ENCODE measurements at places on chromosomes 11 and 22. TPM values are rescaled to one million over a fixed set of nuclear protein-coding genes. Genes with fewer than 3 reads are reported as not detected.

The OR51S1 gene
- total RNA-seq, result not detected

The OVCH2 gene
- total RNA-seq, result not detected

The THRSP gene
- 2.0 TPM for total RNA-seq

The ME3 gene
- total RNA-seq, result 19.9 TPM

The SLC22A9 gene
- not detected for total RNA-seq

The SYT7 gene
- 9.3 TPM for total RNA-seq

The DLG2 gene
- 9.9 TPM for total RNA-seq

The ART1 gene
- total RNA-seq, result 1.3 TPM

The MEI1 gene
- 0.40 TPM for total RNA-seq

DNA sequence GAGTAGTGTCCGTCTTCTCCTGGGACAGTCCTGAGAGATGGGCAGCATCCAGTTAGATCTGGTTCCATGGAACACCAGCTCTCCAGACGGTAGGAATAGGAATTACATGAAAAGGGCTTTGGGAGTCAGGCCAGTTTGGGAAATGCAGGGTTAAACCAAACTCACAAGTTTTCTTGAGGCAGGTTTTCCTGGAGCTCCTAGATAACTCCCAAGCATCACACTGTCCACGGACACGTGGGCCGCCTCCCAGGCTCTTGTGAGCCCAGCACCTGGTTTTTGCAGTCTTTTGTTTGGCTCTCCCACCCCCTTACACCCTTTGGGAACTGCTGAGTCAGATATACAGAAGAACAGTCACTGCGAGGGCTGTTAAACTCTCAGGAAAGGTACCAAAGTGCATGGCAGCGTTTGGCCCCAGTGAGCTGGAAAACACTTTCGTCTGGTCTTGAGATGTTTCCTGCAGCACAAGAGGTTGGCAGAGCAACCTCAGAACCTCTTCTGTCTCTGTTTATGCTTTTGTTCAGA, 90.0 kb downstream of the BCR start:
- no peak for DNase-seq

DNA sequence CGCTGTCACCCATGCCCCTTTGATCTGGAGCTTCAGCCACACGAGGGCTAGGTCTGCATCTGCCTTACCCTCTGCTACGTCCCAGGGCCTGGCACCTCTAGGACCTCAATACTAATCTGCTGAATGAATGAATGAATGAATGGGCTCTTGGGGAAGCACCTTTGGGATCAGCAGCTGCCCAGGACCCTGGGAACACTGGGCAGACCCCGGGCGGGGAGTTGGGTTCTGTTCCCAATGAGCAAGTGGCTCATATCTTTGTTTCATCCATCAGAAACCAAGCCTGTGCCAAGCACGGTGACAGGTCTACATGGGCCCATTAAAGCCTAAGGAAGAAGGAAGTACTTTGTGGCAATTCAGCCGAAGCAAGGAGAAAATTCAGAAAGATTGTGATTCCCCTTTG, 41.5 kb upstream of the SHISAL1 start:
- DNase-seq, result no peak

GRCh38 chr22:37420686-37421467, 6.4 kb downstream of the ELFN2 start:
- DNase-seq, result no peak

DNA sequence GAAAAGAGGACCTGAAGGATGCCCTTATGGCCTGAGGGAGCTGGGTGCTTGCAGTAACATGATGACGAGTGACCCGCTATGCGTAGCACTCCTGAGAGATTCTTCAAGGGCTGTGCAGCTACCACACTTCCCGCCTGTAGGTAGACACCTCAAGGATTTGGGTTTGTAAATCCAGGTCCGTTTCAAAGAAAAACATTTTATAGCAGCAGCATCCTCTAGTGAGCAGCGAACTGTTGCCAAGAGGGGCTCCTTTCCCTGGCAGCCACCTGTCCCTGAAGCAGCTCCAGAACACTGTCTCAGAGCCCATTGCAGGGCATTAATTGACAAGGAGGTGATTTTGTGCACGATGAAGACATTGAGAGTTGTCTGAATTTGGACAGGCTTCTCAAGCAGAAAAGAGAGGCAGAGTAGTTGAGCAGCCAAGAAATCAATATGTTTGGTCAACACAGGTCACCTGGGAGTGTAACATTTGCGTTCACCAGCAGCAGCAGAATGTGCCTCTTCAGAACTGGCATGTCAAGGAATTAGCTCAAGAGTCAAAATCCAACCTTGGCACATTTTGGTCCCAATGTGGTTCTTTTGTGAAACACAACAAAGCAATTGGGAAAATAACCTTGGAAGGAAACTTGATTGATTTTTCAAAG, 209.8 kb upstream of the MTNR1B start:
- no peak for DNase-seq

GRCh38 chr22:49199224-49199623, 628.4 kb downstream of the BRD1 start:
- DNase-seq, result peak; percentile 39

DNA sequence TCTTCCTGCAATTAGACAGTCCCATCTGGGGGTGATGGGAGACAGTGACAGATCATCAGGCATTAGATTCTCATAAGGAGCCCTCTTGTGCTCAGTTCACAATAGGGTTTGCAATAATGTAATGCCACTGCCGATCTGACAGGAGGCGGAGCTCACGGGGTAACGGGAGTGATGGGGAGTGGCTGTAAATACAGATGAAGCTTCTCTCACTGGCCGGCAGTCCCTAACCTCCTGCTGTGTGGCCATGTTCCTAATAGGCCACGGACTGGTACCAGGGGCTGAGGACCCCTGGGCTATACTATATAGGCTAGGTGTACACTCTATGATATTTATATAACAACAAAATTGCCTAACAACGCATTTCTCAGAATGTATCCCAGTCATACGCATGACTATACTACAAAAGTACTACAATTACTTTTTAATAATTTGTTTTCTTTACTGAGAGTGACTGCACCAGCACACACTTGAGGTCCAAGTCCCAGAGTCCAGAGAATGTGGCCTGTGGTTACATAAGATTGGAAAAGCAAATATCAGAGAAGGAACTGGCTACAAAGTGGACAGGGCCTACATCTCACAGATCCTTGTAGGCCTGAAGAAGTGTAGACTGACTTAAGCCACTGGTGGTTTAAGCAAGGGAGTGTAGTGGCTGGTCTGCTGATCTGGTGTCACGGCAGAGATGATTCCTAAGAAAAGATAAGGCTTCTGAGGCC, 200.0 kb downstream of the LARGE1 start:
- no peak for DNase-seq

DNA sequence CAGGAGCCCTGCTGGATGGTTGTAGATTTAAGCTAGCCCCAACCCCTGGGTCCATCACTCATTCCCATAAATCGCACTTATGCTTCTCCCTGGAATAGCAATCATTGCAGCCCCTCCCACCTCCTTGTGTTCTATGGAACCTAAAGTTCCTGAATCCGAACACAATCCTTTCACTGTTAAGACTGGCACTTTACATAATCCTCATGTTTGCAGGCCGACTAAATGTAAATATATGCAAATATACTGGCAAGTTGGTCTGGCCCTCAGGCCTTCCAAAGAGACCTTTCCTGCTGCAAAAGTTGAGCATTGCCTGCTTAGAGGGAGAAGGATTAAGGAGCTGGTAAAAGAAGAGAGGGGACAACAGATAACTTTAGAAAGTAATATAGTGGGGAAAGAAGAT, 892.9 kb downstream of the OPCML start:
- no peak for DNase-seq

GRCh38 chr22:44648821-44649565, 53.0 kb upstream of the PRR5 start:
- DNase-seq, result peak; percentile 73

- no peak for DNase-seq
Measured at GRCh38 chr11:117226388-117227385, 5.2 kb downstream of the PCSK7 start.

DNA sequence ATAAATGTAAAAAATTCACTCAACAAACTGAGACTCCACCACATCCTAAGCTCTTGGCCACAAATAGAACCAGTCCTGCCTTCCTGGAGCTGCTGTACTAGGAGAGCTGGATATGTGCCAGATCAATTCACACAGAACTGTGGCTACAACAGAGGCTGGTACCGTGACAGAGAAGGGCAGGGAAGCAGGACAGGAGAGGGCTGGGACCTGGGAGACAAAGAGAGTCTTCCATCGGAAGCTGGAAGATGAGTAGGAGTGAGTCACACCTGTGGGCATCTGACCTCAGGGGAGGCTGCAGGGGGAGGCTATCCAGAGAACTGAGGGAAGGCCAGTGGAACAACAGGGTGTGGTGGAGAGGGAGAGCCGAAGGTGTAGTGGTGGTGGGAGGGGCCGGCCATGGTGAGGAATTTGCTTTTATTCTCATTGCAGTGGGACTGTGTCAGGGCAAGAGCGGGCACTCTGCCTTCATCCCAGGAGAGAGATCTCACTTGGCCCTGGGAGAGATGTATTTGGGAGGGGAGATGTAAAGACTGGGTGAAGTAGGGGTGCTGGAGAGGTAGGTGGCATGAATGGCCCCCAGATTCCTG, 1.9 kb upstream of the LTBP3 start:
- no peak for DNase-seq

- no peak for DNase-seq
Measured at GRCh38 chr11:109153836-109154235, 268.2 kb upstream of the C11orf87 start.

DNA sequence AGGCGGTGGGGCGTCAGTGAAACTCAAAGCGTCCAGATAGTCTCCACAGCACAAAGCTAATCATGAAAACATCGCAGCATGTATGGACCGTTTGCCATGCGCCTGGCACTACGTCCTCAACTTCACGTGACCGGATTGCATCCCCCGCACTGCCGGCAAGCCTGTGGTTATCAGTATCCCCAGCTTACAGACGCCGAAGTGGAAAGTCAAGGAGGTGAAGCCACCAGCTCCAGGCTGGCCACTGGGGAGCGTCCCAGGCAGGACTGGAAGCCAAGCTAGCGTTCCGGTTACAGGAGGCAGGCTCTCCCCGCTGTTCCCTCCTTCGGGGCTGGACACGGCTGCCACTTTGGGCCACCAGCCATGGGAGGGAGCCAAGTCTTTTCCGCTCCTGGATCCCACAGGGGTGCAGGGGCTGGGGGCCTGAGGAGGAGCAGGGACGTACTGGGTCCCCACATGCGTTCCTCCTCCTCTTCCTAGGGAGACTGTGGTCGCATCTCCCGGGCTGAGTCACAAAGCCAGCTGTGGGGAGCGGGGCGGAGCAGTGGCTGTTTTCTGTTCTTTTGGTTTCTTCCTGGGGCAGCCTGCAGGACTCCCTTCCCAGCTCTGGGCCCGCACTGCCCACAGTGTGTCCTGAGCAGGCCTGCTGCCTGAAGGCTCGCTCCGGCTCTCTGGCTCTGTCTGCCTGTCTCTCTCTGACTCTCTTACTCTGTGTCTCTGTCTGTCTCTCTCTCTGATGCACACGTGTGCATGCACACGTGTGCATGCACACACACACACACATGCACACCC, 4.3 kb upstream of the OSBPL5 start:
- DNase-seq, result peak; percentile 76

DNA sequence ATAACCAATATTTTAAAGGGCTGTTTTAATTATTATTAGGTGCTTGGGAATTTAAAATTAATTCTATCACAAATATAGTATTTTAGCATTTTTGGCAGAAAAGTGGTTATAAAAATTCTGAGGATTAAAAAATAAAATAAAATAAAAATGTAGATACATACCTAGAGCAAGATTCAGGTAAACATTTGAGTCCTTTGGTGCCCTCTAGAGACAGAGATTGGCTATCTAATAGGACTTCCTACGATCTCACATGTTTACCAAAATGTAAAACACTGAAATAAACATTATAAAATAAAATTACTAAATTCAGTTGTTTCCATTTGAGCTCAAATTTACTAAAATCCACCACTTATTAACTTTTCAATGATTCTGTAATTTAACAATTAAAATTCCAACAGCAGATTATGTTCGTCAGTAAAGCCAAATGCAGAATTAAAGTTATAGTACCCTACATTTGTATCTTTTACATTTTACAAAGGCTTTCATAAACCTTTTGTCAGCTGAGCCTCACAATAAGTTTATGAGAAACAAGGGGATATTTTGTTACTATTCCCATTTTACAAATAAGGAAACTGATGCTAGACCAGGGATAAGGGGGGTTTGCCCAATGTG, 27.7 kb downstream of the SLC36A4 start:
- DNase-seq, result no peak

GRCh38 chr11:86183694-86184093, 60.9 kb upstream of the EED start:
- no peak for DNase-seq

DNA sequence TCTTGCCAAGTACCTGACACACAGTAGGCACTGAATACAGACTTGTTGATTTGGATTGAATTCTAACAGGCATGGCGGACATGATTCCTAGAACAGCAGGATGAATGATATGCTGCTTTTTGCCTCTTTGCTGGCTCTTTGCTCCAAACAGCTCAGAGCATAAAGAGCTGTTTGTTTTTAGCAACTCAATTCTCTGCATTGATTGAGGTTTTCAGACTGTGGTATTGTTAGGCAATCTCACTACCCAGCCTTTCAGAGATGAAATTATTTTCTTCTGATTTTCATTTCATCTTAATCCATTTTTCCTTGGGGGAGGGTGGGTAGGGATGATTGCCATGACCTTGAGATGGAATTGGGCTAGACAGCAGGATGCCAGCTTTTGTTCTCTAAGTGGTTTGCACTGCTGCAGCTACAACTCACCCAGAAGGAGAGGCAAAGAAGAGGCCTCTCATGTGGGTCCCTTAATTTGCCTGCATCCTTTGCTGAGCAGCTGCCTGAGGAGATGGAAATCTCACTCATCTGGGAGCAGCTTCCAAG, 20.5 kb downstream of the COA4 start:
- no peak for DNase-seq

GRCh38 chr11:110859240-110859840, 147.1 kb upstream of the ARHGAP20 start:
- no peak for DNase-seq

DNA sequence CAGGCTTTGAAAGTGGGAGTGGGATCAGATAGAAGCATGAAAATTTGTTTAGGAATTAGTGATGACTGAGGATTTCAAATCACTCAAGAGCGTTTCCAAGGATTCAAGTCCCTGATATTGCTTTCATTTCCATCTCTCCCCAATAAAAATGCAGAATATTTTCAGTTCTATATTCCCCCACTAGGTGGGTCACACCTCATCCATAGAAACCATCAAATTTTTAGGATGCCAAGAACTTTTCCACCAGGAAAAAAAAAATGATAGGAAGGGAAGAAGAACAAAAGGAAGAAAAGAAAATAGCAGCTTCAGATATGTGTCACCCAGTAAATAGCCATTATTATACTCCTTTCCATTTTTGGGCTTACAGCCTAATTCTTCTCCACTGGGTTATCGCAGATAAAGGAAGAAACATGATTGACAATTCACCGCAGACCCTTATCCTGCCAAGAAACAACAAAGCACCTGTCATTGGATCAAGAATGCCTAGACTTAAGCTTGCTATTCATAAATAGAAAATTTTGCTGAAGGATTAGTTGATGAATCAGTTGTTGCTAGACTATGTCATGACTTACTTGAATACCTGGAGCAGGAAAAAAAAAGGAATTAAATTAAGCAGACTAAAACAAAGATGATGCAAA, 30.3 kb upstream of the OR10D3 start:
- DNase-seq, result no peak

- DNase-seq, result no peak
Measured at GRCh38 chr11:11171854-11172253, 181.2 kb downstream of the CSNK2A3 start.
